COR-L47 (cell line): ENCODE measurements at places on chromosomes 16 and 17.

DNA sequence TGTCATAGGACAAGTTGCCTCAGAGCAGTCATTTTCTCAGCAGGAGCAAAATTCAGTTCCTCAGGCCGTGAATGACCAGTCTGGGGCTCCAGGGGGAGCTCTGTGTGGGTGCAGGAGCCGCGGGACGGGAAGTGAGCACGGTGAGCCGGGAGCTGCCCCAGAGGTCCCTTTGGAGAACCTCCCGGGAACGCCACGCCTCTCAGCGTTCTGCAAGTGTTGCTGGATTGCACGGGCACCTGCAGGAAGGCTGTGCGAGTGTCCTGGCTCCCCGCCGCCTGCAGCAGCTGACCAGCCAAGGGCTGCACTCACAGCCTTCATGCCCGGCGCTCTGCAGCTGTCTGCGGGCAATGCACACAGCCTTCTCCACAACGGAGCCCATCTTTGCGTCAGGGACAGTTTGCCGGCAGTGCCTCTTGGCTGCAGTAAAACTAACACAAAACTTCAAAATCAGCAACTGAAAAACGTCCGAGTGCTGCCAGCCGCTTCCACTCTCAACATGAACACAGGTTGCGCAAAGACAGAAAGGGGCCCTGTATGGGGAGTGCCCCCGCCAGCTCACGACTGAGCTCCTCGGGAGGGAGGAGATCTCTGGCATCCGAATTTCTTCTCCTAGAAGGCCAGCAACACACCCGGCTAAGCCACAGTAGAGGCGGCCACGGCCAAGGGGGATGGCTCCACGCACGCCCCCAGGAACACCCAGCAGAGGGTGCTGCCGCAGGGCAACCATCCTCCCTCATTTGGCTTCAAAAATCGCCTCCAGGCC, 16.0 kb downstream of the NDUFAF8 start:
- DNase-seq, result peak; percentile 98

- DNase-seq, result no peak
Observed at GRCh38 chr17:921161-921560, 58.4 kb downstream of the NXN start.

- no peak for DNase-seq
Observed at GRCh38 chr17:27664606-27664965, 33.6 kb downstream of the LGALS9 start.

- no peak for DNase-seq
Observed at GRCh38 chr16:3085868-3086595, 13.1 kb downstream of the ZSCAN10 start.

GRCh38 chr17:56707312-56708219, 114.1 kb downstream of the NOG start:
- no peak for DNase-seq

- DNase-seq, result no peak
Observed at GRCh38 chr16:51450909-51451308, 299.8 kb upstream of the SALL1 start.

GRCh38 chr17:75736173-75736835, 15.0 kb downstream of the ITGB4 start:
- DNase-seq, result no peak

- no peak for DNase-seq
Observed at GRCh38 chr17:68310152-68310551, 18.9 kb downstream of the ARSG start.

DNA sequence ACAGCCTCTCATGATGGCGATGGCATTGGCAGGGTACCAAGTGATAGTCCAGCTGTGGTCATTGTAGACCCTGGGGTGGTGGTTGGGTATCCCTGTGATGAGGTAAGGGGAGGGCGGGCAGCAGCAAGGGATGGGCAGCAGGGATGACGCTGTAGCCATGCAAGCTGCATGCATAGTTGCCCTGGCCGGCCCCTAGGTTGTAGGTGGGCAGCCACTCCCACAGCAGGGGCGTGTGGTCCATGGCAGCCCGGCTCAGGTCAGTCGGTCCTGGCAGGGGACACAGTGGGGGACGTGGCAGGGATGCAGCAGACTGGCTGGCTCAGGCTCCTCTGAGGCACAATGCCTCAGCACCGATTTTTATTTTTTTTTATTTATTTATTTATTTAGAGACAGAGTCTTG, 8.7 kb downstream of the DRC3 start:
- no peak for DNase-seq

- no peak for DNase-seq
Observed at GRCh38 chr16:87233928-87234327, 83.3 kb downstream of the C16orf95 start.

GRCh38 chr17:8995711-8996110, 25.6 kb upstream of the NTN1 start:
- DNase-seq, result no peak

- no peak for DNase-seq
Observed at GRCh38 chr16:17396762-17397498, 73.8 kb downstream of the XYLT1 start.

GRCh38 chr16:80433623-80434022, 107.2 kb upstream of the DYNLRB2 start:
- DNase-seq, result no peak

DNA sequence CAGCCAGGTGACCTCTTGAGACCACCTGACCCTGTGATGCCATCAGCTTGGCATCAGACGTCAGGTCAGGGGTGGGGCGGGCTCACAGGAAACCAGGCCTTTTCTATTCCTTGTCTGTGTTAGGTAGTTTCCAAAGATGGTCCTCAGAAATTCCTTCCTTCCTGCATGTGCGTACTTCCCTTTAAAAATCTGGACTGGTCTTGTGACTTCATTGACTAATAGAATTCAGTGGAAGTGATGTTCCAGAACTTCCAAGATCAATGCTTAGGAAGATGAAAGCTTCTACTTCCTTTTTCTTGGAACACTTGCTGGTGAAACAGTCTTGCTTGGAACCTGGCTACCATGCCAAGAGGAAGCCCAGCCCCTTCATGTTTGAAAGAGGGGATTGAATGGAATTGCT, 10.0 kb upstream of the N4BP1 start:
- DNase-seq, result no peak

DNA sequence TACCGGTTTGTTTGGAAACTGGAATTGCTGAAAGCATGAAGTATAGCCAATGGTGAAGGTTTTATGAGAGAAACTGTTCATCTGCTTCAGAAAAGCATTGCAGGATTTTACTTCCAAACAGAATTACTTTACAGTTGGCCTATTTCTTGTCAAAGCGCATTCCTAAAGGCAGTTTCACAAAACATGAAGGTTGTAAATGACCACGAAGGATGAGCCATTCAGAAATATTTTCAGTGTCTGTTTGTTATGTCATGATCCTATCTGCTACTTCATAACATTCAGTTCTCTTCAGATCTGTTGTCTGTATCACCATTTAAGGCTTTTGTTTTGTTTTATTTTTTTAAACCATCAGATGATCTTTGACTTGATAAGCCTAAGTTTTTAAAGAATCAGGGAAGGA, 45.7 kb downstream of the AATF start:
- DNase-seq, result no peak

GRCh38 chr16:66359811-66360608, 6.5 kb upstream of the CDH5 start:
- no peak for DNase-seq

DNA sequence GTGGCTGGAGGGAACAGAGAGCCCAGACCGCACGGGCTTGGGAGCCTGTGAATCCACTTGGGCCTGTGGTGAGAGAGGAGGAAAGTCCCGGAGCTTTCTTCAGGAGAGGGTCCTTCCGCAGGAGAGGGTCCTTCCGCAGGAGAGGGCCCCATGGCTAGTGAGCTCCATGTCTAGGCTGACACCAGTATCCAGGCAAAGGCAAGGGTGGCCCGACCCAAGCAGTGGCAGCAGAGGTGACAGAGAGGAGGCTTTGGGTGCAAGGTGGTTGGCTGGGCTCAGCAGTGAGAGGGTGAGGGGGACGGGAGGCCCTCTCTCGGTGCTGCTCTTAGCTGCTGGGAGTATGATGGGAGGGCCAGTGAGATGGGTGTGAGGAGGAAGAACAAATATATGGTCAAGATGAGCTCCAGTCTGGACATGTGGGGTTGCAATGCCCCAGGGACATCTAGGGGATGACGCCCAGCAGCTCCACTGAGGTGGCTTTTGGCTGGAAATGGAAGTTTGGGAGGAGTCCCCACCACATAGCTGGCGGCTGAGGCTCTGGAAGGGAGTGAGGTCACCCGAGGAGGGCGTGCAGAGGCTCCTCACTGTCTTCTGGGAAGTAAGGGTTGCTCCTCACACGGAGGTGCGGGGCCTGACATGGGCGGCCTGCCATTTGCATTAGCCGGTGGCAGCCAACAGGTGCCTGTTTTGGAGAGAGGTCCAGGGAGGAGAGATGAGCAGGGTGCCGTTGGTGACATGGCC, 2.3 kb upstream of the HSD3B7 start:
- DNase-seq, result no peak

GRCh38 chr16:583815-584591, 5.9 kb upstream of the RAB40C start:
- DNase-seq, result no peak

DNA sequence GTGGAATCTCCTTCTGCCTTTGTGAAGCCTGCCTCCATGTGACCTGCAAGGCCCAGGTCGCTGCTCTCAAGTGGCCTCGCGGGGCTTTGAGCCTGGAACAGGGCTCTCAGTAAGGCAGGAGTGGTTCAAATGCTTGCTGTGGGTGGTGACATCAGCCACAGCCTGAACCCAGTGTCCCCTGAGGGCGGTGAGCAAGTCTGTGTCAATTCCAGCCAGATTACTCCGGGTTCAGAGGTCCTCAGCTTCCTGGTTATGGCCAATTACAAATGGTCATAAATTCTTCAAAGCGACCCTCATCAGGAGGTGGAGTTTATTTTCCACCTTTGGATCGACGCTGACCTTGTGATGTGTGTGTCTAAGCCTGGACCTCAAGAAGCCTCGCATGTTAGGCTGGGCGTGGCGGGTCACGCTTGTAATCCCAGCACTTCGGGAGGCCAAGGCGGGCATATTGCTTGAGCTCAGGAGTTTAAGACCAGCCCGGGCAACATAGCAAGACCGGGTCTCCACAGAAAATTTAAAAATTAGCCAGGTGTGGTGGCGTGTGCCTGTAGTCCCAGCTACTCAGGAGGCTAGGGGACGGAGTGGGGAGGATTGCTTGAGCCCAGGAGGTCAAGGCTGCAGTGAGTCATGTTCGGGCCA, 17.3 kb downstream of the LGALS3BP start:
- DNase-seq, result no peak

- DNase-seq, result no peak
Observed at GRCh38 chr17:73617501-73617900, 26.7 kb downstream of the SDK2 start.

- DNase-seq, result no peak
Observed at GRCh38 chr16:9948933-9949332, 233.3 kb downstream of the GRIN2A start.

- DNase-seq, result no peak
Observed at GRCh38 chr17:46836500-46836899, 14.9 kb upstream of the WNT9B start.

DNA sequence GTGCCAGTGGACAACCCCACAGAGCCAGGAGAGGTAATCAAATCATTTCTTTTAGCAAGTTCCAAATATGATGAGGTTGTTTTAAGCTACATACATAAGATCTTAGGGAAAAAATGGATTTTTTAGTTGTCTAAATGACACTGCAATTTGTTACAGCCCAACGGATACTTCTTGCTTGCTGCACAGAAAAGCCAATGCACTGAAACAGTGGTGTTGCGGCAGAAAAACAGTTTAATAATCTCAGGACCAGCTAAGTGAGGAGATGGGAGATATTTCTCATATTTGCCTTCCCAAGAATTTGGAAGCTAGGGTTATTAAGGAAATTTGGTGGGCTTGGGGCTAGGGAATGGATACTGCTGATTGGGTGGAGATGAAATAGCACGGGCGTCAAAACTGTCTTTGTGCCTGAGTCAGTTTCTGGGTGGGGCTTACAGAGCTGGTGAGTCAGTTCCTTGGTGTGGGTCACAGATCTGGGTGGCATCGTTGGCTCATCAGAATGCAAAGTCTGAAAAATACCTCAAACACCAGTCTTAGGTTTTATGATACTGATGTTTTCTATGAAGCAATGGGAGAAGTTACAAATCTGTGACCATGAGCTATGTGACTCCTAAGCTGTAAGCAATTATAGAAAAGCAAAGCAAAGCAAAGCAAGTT, 255.4 kb downstream of the IRX3 start:
- no peak for DNase-seq

DNA sequence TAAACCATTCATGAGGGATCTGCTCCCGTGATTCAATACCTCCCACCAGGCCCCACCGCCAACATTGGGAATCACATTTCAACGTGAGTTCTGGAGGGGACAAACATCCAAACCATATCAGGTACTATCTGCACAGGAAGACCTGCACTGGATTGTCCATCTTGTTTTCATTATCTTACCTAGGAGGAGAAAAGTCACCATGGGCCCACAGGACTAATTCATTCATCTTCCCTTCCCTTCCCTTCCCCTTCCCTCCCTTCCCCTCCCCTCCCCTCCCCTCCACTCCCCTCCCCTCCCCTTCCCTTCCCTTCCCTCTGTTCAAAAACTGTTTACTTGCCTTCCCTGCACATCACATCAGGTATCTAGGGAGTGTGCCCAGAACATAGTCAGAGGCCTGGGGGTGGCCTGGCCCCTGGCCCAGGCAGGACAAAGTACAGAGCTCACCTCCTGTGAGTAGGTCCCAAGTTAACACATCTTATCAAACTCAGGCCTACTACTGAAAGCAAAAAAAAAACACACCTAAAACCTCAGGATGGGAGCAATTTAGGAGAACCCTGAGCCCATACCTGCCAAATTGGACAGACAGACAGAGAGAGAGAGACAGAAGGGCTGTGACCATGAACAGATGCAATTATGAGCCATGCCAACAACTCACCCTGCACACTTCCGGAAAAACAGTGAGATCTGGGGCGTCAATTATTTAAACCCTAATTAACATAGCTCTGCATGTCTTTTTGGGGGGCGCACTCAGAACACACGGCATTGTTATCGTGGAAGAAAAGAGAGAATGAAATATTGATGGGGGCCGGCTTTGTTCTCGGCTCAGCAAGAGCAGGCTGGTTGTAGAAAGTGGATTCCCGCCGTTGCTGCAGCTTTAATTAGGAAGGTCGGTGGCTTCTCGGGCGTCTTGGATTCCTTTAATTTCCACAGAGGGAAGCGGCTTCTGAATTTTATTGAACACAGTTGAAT, 151.2 kb downstream of the IRX5 start:
- no peak for DNase-seq

DNA sequence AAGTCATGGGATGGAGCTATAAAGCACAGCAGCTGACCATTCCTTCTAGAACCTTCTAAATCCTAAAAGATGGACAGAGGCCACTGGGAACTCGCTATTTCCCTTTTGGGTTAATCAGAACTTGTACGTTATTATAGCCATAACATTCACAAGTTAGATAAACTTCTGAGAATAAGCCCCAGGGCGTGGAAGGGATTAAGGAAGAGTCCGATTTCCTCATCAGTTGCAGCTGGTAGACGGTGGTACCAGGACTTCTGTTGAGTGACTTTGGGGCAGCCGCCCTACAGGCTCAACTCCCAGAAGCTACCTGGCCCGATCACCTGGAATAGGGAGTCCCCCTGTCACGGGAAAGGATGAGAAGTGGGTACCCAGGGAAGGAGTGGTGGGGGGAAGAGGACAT, 370.1 kb upstream of the ZFHX3 start:
- no peak for DNase-seq

GRCh38 chr16:26668026-26668425, 398.7 kb upstream of the C16orf82 start:
- DNase-seq, result no peak
